Activated naive CD4-positive, alpha-beta T cell treated with anti-CD3 and anti-CD28 coated beads, Interleukin-2, amount 10 ng/mL, durations not matched to agents 7 days and 5 days (primary cell): ENCODE measurements at places on chromosomes 2 and 18.

- peak; percentile 24 for DNase-seq
Measured at GRCh38 chr2:9914384-9915065, 37.0 kb upstream of the GRHL1 start.

- DNase-seq: no peak
Measured at GRCh38 chr18:75805265-75805664, 377.8 kb upstream of the SMIM21 start.

DNA sequence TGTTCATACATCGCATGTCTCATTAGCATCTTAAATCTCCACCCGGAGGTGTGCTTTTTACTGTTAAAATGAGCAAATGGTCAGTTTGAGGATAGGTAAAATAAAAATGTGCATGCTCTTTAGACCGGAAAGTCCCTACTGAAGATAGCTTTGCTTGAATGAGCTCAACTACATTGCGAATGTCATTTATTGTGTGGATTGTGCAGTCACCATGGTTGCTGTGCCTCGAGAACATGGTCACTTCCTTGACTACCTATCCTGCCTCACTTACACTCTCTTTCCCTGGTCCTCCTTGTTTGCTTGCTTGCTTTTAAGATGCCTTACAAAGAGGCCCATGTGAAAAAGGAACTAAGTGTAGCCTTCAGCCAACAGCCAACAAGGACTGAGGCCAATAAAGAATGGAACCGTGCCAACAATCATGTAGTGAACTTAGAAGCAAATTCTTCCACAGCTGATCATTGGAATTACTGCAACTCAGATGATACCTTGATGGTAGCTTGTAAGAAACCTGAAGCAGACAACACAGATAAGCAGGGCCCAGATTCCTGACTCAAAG is 72.2 kb upstream of the BARD1 start:
- no peak for DNase-seq

DNA sequence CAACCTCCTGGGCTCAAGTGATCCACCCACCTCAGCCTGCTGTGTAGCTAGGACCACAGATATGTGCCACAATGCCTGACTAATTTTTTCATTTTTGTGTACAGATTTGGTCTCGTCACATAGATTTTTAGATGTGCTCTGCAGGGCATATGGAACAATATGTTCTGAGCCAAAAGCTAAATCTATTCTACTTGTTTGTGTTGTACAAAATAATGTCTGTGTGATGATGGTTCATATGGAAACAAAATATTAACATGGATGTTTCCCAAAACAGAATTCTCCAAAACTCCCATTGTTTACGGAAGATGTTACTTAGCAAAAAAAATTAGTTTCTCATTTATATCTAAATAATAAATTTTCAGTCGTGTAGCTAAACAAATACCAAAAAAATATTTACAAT is 12.6 kb upstream of the KLHL23 start:
- no peak for DNase-seq

- no peak for DNase-seq
Measured at GRCh38 chr2:28525481-28525880, 29.6 kb downstream of the PLB1 start.

DNA sequence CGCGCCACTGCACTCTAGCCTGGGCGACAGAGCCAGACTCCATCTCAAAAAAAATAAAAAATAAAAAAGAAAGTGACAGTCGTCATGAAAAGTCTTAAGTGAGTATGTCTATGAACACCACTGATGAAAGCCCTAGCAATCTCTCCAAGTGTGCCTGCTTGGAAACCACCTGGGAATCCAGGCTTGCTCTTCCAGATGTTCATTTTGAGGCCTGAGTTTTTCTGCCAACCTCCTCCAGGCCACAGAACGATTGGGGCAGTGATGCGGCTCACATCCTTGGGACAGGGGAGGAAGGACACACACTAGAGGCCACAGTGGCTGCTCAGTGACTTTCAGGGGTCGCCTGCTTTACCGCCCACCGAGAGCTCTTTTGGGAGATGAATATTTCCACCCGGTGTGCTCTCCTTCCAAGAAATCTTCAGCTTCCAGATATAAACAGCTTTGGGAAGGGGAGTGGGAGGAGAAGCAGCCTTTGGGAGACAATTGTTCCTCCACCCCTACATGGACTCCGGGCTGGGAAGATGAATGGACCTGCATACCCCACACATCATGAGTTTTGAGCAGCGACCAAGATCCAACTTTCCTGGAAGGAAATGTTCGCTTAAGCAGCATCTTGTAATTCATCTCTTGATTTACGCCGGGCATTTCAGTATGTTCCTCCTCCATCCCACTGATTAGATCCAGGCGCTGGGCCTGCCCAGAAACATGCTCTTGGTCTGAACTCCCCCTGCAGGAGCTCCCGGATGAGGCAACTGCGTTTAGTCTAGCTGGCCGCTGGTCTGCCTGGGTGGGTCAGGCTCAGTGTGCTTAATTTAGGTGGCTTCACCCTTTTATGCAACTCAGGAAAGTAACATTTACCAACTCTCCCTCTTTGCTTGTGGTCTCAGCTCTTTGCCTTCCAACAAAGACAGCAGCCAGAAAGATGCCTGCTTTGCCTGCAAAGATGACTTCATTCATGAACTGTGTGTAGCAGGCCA is 6.2 kb upstream of the ARMC9 start:
- DNase-seq: no peak

DNA sequence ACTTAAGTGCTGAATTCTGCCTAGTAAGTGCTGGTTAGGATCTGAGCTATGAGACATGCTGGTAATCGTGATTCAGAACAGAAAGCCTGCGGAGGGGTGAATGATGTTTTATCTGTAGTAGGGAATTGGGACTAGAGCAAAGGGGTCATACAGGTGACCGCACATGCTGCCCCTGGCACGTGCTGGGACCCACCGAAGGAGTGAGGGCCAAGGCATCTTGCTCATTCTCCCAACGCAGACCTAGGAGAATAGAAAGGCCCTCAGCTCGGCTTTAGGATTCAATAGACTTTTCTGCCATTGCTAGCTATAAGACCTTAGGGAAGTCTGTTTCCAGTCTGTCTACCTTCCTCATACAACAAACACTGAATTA is 8.8 kb upstream of the SMAD7 start:
- DNase-seq: no peak

DNA sequence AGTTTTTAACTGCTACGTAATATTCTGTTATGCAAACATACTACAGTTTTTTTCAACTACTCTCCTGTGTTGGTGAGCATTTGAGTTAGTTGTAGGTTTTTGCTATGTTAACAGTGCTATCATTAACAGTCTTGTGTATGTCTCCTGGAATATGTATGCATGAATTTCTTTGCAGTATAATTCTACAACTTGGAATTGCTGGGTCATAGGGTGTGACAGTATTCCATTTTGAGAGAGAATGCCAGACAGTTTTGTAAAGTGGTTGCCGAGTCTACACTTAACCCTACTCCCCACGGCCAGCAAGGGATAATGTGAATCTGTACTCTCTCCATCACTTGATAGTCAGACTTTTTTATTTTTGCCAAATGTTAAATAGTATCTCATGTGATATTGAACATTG is 67.1 kb downstream of the MALT1 start:
- no peak for DNase-seq

DNA sequence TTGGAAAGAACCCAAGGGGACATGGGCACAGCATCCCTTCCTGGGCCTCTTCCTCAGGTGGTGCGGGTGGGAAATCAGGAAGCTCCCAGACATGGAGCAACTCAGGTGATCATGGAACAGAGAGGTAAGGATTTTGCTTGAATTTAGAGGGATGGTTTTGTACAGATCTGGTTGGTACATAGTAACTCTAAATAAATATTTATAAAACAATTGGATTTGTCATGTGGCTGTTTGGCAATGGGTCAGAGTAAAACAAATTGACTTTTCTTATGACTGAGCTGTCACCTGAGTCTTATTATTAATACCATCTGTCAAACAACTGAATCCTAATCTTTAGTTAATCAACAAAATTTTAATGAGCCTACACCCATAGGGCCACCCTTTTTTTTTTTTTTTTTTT is 19.4 kb upstream of the TMEM178A start:
- DNase-seq: no peak

DNA sequence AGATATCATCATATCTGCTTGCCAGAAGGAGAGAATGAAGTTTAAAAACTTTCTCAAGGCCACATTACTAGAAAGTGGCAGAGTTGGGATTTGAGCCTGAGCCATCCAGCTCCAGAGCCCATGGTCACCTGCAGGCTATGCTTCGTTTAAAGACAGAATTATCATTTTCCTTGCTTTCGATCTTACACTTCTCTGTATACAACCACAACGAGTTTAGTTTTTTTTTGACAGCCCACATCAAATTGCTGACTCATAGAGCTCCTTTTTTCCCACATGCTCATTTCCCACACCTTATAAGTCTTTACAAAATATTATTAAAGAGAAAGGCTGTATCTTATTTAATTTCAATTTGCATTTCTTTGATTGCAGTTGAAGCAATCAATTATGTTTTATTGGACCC is 6.5 kb downstream of the PLEK start:
- no peak for DNase-seq

GRCh38 chr2:209391776-209392401 is 32.0 kb upstream of the MAP2 start:
- DNase-seq: no peak

DNA sequence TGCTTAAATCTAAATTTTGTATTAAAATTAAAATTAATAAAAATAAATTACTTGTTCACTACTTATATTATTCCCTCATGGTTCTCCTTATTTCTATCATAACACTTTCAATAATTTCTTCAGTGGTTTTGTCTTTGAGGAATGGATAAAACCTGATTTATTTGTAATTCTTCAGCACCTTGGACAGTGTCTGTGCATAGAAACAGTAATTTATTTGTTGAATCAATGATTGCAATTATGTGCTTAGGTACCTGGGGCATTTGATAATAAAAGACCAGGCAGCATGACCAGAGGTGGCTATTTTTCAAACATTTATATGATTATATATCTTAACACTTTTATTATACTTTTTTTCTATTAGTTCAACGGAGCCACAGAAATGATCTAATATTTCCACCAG is 1062.7 kb downstream of the DSC3 start:
- DNase-seq: no peak

DNA sequence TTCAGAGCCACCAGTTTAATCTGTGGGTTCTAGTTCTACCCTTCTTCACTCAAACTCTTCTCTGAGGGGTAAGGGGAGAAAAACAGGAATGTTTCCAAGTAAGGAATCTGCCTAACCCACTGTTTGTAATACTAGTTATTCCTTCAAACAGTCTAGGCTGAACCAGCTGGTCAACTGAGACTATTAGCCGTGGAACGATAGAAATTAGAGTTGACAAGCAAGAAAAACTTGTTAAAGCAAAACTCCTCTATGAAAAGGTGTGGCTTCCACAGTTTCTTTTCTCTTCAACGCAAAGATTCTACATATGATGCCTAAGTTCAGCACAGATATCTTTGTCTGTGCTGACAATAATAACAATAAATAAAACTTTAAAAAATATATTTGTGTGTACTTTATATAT is 11.5 kb downstream of the PAIP2B start:
- DNase-seq: no peak

DNA sequence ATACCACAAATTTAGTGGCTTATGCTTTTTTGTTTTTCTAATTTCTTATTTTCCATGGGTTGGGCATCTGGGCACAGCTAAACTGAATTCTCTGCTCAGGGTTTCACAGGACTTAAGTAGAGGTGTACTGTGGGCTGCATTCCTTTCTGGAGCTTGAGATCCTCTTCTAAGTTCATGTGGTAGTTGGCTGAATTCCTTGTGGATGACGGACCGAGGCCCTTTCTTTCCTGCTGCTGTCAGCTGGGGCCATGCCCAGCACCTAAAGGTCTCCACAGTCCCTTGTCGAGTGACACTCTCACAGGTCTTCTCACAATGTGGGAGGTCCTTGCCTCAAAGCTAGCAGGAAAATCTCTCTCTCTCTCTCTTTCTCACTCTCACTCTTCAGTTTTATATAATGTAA is 433.5 kb upstream of the LRATD1 start:
- DNase-seq: no peak

DNA sequence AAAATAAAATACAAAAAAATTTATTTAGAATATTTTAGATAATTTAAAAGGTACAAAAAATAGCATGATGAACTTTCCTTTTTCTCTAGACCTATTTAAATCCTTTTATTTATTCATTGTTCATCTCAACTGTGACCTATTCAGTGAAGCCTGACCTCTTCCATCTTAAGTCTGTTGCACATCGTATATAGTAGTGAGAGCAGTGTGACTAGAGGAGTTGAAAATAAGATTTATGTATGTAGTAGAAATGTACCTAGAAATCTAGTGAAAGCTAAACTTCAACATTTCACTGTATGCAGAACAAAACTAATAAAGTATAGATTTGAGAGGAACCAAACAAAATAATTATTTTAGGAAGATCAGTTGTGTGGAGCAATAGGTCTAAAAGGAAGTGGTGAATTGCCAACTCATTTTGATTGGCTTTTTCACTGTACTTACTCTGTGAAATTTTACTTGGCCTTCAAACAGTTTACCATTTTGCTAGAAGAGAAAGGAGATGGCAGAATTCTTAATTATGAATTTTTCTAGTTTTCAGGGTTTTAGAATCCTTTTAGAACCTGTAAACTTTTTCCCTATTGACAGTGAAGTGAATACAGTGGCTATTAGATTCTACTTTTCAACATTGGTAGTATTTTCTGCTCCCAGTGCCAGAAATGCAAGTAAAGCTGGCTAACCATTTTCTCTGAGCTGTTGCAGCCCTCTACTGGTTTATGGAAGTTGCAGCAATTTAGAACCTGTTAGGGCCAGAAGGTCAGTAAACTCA is 11.0 kb downstream of the ANKRD12 start:
- DNase-seq: peak; percentile 38

GRCh38 chr2:231387904-231388724 is 7.4 kb upstream of the B3GNT7 start:
- DNase-seq: no peak

GRCh38 chr2:195838002-195838401 is 181.0 kb downstream of the SLC39A10 start:
- no peak for DNase-seq

GRCh38 chr2:75053484-75054112 is 95.2 kb downstream of the POLE4 start:
- DNase-seq: peak; percentile 24

GRCh38 chr2:150889141-150889540 is 372.5 kb downstream of the RBM43 start:
- no peak for DNase-seq

GRCh38 chr2:31304816-31305215 is 70.9 kb downstream of the EHD3 start:
- no peak for DNase-seq

GRCh38 chr2:97697252-97698235 is 15.8 kb upstream of the ZAP70 start:
- DNase-seq: peak; percentile 95

- DNase-seq: no peak
Measured at GRCh38 chr2:235091421-235091820, 139.6 kb downstream of the SH3BP4 start.

- DNase-seq: peak; percentile 8
Measured at GRCh38 chr2:98577313-98577712, 31.0 kb downstream of the COA5 start.

DNA sequence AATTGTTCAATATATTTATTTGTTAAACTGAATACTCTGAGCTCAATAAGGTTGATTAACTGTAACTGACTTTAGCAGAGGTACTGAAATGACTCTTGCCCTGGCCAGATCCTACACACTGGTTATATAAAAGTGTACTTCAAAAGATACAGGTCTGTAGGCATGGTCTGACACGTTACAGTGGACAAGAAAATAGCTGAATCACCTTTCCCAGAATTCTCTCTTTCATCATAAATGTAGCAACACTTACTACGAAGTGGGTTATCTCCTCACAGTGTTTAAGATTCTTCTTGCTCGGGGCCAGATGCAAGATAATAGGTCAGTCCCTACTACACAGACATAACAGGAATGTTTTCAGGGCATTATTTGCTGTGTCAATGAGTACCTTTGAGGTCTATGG is 107.0 kb upstream of the ZC3H15 start:
- DNase-seq: no peak

GRCh38 chr2:118442996-118443553 is 354.8 kb downstream of the INSIG2 start:
- DNase-seq: no peak
